Ovary (tissue), 10 donors: ENCODE measurements at places on chromosomes 7 and 10. TPM values are rescaled to one million over a fixed set of nuclear protein-coding genes. Genes with fewer than 3 reads are reported as not detected.

H2BK1 gene
- 0.36 TPM for polyA plus RNA-seq

- H3K27ac ChIP-seq, result no peak overlapping the region
- no peak for DNase-seq
- H3K27me3 ChIP-seq, result no peaks in the 10 kb centered on the region
- H3K4me1 ChIP-seq, result peaks cover 1% of the 10 kb centered on the region
- H3K36me3 ChIP-seq, result no peaks in the 10 kb centered on the region
Measured at GRCh38 chr10:13621931-13622330, 35.2 kb downstream of the PRPF18 start.

ZC3HAV1L gene
- polyA plus RNA-seq, result 7.0 TPM

ANKRD7 gene
- 0.23 TPM for polyA plus RNA-seq

MKX gene
- polyA plus RNA-seq, result 7.4 TPM

DNA sequence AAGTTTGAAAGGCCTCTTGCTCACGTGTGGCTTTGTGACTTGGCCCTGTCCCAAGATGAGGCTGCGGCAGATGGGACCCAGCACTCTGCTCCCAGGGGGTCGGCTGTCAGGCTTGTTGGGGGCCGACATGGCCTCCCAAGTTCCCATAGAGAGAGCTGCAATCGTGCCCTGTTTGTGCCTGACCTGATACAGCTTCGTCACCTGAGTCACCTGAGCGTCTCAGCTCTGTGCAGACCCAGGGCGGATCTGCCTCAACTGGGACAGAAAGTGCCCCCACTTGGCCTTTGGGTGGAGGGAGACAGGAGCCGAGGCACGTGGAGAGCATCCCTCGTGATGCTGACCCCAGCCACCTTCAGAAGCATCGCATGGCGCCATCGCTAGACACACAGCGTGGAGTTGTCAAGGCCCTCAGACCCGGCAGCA, 21.7 kb downstream of the PAPOLB start:
- no peak overlapping the region for H3K27ac ChIP-seq
- DNase-seq, result no peak
- no peaks in the 10 kb centered on the region for H3K36me3 ChIP-seq
- H3K4me3 ChIP-seq, result no peak overlapping the region

ZNF25 gene
- 14.3 TPM for polyA plus RNA-seq
